Activated CD4-positive, CD25-positive, alpha-beta regulatory T cell treated with anti-CD3 and anti-CD28 coated beads, Interleukin-2, amount 50 U/mL, for 24 hours (primary cell): ENCODE measurements at places on chromosomes 7 and 10.

DNA sequence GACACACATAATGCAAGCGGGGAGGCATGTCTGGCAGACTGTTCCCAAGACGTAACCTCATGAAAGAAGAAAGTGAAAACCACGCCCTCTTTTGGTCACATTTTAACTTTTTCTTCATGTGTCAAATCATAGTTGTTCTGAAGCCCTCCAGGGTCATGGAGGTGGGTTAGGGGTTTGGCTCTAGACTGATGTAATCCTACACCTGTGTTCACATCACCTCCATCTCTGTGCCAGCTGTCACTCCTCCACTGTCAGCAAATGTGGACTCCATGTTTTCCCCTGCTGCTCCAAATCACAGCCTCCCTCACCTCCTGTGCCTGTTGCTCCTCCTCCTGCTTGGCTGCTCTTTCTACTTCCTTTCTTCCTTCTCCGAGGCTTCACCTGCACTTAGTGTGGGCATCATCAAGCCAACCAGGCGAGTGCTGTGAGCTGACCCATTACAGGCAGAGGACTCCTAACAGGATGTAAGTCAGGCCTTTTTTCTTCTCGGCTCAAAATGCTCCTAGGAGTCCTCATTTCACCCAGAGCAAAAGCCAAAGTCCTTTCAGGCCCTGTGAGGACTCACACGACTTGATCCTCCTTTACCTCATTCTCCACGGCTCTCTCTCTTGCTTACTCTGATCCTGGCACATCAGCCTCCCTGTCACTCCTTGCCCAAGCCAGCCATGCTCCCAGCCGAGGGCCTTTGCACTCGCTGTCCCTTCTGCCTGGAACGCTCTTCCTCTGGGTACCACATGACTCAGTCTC, 66.4 kb upstream of the IFRD1 start:
- no peak for ATAC-seq

- ATAC-seq = no peak
Observed at GRCh38 chr7:25952261-25953057, 199.5 kb upstream of the NFE2L3 start.

DNA sequence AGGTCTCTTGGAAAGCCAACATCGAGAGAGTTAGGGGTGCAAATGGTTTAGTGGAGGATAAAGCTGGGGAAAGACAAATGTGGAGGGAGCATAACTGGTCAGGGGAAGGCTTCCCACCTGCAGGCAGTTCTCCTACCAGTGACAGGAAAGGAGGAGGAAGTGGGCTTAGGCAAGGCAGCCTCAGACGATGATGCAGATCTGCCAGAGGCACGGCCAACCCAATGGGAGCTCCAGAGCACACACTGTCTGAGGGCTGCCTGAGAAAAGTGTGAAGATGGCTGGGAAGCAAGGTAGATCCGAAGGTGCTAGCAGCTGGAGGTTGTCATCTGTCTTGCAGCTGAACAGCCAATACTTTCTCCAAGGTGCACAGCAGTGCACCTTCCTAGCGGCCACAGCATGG, 178.8 kb downstream of the C7orf25 start:
- ATAC-seq = no peak

GRCh38 chr7:27203964-27204594, 4.2 kb upstream of the HOXA13 start:
- ATAC-seq = no peak

GRCh38 chr10:102119417-102120141, 589 bp downstream of the LDB1 start:
- no peak for ATAC-seq

- no peak for ATAC-seq
Observed at GRCh38 chr10:42991442-42992098, 85.3 kb upstream of the RET start.

DNA sequence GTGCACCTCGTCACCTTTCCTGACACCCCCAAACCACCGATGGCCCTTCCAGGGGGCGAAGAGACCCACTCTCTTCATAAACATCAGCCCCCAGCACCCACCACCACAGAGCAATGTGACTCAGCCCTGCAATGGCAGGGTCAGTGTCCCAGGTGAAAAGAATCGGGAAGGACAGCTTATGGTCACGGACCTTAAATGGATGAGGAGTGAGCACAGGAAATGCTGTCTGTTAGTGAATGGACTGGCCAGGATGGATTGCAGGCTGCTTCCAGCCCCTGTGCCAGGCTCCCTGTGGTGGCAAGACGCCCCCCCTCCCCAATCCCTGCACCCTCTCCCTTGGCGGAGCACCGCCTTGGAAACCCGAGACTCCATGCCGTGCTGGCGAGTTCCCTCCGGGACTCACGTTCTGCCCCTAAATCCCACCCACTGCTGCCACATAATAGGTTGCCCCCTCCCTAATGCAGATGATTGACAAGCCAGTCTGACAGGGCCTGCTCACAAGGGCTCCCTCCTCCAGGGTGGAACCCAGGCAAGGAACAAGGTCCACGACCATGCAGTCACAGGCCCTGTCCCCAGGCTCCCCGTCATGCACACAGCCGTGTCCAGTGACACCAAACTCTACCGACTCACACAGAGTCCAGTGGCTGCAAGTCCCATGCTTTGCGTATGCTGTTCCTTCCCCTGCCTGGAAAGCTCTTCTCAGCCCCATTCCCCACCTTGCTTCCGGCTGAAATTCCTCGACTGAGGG, 7.3 kb downstream of the ASB13 start:
- no peak for ATAC-seq

GRCh38 chr10:132368391-132368790, 28.6 kb upstream of the PWWP2B start:
- no peak for ATAC-seq

- no peak for ATAC-seq
Observed at GRCh38 chr7:115363916-115364315, 442.0 kb downstream of the MDFIC start.

- no peak for ATAC-seq
Observed at GRCh38 chr10:76975126-76975525, 662.5 kb downstream of the KCNMA1 start.

DNA sequence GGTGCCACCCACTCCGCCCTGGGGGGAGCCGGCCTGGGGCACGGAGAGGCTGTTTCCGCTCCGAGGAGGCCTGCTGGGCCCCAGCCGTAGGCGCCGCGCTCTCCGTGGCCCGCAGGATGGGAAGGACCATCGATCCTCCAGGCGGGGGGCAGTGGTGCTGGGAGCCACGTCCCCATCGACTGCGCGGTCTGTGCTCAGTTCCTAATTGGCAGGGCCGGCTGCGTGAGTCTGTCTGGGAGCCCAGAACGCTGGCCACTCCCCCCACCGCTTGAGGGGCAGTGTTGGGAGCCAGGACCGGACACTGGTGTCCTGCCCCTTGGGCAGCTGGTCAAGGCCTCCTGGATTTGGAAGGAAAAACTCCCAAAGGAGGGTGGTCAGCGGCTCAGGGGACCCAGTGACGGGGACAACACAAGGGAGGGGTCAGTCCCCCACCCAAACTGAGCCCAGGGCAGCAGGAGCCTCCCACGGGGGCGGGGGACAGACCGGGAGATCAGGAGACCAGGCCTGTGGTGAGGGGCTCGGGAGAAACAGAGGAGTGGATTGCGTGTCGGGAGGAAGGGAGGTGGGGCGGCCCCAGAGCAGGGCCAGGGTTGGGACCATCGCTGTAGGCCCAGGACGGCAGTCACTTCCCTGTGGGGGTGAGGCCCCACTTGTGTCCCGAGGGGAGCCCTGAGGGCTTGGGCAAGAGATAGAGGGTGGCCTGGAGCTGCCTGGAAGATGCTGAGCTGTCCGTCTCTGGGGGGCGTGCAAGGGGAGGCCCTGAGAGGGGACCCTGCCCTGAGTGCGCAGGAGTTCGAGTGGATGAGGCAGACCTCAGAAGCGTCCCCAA, 89.0 kb downstream of the UNCX start:
- no peak for ATAC-seq
